ENCODE measurements at places on chromosomes 3 and 15.

DNA sequence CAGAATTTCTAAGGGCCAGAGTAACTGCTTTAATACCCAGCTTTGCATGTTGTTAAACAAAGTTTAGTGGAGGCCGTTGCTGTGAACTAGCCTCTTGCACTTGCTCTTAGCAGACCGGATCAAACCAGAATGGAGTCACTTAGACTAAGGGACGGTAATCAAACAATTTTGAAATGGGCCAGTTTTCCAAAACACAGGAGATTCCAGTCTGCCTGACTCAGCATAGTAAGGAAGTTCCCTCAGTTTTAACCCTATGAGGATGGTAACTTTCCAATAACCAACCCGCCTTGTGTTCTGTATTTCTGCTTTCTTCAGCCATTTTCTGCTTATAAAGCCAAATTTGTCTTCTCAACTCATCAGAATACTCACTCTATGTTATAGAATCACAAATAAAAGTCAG lies 77.2 kb upstream of the WDR72 start:
- DNase-seq = no peak

GRCh38 chr15:42046597-42046996 lies 25.8 kb upstream of the PLA2G4E start:
- DNase-seq = no peak

DNA sequence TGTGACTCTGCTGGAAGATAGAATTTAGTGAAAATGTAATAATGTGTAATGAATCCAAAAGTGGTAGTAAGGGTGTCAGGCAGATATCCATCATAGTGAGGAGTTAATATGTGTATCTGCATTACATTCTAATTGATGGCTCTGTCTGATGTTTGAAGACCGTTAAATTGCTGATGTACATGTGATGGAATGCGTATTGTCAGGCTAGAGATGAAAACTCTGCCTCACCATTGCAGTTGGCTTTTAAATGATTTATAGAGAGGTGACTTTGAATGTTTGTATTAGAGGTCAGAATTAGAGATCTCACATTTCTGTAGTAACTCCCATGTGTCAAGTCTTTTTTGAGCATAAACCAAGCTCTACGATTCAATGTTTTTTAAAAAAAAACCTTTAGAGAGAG lies 234.6 kb downstream of the NAALADL2 start:
- no peak for DNase-seq

GRCh38 chr3:132017137-132017536 lies 17.7 kb downstream of the CPNE4 start:
- no peak for DNase-seq

DNA sequence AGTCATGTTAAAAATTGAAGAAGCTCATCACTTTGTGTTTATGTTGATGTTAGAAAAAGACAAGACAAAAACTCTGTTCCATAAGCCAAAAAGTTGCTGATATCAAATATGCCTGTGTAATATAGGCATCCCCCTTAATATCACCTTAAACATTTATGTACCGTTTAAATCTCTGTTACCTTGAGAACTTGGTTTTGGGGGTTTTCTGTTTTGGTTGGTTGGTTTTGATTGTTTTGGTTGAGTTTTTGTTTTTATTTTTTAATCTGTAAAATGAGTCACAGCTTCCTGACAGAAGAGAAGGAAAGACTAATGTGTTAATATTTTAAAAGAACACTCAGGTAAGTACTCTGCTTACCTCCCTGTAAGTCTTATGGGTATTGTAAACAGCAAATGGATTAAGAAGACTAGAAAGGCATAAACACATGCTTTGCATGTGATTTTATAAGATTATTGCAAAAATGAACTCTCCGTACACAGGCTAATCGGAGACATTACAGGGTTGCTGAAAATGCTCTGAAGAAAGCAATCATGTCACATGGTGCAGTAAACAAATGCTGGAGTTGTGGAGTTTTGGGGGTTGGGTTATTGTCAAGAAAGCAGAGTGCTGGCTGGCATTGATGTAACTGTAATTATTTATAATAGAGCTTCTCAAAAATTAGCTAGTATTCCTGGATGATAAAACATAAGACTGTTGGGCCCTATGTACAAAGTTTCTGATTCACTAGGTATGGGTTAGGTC lies 69.5 kb upstream of the MBNL1 start:
- no peak for DNase-seq

DNA sequence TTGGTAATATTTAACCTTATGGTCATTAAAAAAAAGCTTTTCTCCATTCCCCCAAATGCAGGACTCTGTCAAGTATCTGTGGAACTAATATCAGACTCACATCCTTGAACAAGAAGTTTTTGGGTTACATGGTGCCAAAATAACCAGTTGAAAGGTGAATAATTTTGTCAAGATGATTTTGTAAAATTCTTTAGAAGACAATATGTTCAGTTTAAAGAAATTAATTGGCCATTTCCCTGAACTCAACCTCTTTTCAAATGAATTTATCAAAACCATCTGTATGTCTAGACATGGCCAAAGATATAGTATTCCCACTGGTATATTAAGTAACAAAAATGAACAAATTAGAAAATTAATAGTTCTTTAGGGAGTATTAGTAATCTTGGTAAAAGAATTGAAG lies 280.5 kb downstream of the MBNL1 start:
- DNase-seq = no peak

- DNase-seq = no peak
Measured at GRCh38 chr3:122681284-122681973, 790 bp downstream of the PARP14 start.

DNA sequence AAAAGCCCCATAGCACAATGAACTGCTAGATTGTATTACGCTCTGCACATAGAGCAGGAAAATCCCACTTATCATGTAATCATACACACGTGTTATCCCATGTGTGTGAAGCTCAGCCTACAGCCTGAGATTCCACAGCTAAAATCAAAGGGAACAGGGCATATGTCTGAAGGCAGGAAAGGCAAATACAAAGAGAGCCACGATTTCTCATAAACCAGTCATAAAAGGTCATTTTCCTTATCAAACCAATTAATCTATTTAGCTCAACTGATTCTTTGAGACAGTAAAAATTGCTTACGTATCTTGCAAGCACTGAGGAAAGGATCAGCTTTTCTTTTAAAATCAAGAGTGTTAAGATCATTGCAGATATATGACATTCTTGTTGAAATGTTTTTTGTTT lies 199.5 kb upstream of the TBL1XR1 start:
- no peak for DNase-seq

DNA sequence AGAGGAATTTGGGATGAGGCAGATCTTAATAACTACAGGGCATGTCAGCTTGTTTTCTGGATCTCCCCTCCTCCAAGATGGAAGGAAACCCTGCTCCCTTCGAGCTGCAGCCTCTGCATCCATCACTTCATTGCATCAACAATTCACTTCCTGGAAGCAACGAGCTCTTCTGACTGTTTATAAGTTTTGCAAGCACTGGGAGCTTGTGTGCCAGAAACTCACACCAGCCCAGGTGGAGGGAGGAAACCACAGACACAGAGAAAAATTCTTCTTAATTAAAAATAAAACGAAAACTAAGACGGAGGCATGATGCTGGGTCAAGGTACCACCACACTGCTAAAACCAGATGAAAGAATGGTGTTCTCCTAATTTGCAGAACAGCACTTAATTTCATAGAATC lies 10.6 kb downstream of the LRIG1 start:
- no peak for DNase-seq

Measured in nephron progenitor cell (in vitro differentiated cells).